ENCODE measurements at places on chromosomes 5 and 9.

GRCh38 chr9:4509590-4509984, 19.3 kb downstream of the SLC1A1 start:
- DNase-seq: no peak

- no peak for DNase-seq
Observed at GRCh38 chr5:21238786-21239185, 1250.8 kb upstream of the CDH18 start.

DNA sequence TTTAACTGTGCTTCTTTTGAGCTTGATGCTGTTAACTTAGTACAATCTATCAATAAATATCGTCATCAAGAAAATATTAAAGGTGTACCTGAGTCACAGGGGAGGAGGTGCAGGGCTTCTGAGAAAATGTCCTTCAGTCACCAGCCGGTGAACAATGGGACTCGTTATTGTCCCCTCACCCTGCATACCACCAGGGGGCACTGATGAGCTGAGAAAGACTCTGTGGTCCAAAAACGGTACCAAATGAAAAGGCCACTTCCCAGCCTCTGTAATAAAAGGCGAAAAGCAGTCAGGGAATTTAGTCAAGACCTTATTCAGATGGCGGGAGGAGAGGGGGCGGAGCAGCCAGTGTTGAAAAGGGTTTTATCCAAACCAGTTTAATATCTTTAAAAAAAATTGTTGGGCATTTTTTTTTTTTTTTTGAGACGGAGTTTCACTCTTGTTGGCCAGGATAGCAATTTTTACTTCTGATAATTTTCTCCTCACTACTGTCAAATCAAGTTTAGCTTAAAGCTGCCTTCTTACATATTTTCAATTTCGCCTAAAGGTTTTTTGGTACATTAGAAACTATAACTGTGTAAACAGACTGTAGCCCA, 271.9 kb upstream of the ADAMTS16 start:
- DNase-seq: peak; percentile 44

- DNase-seq: no peak
Observed at GRCh38 chr9:107049046-107049802, 186.3 kb downstream of the ZNF462 start.

DNA sequence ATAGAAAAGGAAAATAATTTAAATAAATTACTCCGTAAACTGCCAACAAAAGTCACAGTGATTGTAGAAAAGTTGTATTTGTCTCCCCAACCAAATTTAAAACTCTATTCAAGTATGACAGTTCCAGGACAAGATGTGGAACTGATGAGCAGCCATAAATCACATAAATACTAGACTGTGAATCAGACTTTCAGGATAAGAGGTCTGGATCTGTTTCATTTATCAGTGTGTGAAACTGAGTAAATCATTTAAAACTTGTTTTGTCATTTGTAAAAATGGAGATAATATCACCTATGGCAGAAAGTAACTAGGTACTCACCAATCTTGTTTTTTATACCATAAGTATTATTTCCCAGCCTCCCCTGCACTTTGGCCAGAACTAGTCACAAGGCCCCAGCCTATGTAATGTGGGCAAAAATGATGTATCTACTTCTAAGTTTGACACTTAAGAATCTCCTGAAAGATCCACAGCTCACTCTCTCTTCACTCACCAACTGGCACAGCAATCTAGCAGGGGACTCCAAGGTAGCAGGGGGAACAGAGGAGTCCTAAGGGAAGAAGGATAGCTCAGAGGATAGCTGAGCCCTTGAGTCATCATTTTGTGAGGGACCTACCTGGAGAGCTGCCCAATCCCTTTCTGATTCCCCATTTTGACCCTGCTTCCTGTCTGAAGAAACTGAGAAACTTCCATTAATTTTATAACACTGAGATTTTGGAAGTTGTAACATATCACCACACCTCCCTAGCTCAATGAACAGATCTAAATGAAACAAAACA, 31.6 kb downstream of the TMEM161B start:
- DNase-seq: no peak

DNA sequence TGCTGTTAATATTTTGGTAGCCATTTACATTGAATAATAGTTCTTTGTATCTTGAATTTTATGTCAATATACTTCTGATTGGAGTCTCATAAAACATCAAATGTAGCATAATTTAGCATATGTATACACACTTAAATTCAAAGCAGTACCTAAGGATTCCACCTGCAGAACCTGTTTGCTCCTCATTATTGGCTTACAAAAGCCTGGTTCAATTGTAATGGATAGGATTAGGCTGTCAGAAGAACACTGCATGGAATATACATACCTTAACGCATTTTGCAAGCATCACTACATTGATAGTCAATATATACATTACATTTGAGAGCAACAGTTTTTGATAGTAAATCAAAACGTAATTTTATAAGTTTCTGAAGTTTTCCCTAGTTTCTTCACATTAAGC, 711.3 kb upstream of the COX7C start:
- no peak for DNase-seq

GRCh38 chr9:129324808-129325502, 146.9 kb upstream of the IER5L start:
- DNase-seq: no peak

- no peak for DNase-seq
Observed at GRCh38 chr5:144698484-144698883, 527.8 kb downstream of the KCTD16 start.

DNA sequence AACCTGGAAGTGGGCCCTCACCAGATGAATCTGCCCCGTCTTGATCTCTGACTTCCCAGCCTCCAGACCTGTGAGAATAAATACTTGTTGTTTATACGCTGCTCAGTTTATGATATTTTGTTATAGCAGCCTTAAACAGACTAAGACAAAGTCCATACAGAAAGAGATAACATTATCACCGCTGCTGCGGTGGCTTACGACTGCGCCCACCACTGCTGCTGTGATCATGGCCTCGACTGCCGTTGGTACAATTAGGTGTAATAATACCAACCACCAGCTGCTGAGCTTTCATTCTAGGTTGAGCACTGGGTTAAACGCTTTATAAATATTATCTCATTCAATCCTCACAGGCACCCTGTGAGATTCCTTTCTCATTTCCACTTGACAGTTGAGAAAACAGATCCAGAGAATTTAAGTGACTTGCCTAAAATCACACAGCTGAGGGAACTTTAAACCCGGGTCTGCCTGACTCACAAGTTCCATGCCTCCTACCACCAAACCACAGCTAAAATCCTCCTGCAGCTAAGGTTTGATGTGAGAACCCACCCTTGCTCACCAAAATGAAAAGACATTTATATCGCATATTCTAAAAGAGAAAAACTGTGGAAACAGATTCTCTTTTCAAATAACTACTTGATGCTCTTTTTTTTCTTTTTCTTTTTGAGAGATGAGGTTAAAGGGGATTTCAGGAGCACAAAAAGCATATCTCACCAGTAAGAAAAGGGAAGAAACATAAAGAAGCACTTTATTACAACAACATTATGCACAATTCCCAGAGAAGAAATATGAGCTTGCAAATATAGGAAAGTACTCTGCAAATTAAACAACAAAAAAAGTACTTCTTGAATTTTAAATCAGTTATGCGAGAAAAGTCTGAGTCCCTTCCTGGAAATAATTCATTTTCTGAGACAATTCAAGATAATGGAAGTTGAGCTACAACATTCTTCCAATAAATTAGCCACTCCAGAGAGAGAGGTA, 23.9 kb downstream of the GOLM1 start:
- DNase-seq: no peak

GRCh38 chr5:180866985-180867384, 5.9 kb upstream of the ZFP62 start:
- DNase-seq: no peak

DNA sequence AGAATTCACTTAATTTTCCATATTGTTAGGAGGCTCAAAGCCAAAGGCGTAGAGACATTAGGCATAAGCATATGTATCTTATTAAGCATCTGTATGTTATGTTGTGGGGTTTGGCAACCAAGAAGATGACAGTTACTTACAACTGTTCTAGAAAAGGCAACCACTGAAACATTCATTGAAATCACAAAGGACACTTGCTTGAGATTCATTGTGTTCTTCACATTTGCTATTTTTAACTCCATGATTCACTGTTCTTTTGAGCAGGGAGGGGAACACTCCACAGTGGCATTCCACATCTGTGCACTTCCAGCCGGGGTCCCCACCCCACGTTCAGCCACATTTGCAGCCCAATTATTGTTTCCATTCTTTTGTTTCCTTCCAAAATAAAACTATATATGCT, 107.1 kb downstream of the PALM2AKAP2 start:
- no peak for DNase-seq

GRCh38 chr9:121888438-121888775, 204.7 kb downstream of the TTLL11 start:
- no peak for DNase-seq

GRCh38 chr9:35552376-35552775, 52.7 kb upstream of the TESK1 start:
- no peak for DNase-seq

- DNase-seq: no peak
Observed at GRCh38 chr9:16367605-16368231, 502.8 kb downstream of the BNC2 start.

DNA sequence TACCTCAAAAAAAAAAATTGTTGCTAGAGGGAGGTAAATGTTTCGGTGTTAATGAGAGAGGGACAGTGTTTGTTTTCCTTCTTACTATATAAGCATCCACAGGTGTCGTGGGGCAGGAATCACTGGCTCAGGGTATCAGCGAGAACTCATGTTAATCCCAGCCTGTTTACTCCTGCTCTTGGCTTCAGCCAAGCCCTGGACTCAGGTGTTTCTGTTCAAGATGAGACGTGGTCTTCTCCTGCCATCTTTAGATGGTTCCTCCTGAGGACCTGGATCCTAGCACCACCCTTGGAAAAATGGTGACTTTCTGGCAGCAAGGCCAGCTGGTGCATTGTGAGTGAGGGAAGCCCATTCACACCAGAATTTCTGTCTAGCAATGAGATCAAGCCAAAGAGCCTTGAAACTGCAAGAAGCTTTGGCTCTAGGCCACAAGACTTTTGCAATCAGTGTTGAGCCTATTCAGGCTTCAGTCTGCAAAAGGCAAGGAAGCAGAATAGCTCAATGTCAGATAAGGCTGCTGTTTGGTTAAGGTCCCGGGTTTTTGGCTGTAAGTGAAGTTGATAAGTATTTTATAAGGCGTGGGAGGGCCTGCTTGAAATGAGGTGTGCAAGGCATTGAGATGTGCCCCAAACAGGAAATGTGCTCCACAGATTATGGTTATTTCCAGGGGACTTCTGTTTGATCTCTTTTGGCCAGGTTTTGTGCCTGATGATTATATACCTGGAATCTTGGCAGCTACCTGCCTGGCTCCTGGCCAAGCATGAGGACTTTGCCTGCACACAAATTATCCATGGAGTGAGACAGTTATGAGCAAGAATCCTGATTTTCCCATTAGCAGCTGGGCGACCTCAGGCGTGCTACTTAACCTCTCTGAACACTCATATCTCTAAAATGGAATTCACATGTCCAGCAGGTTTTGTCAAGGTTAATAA, 99.8 kb downstream of the TENT4A start:
- no peak for DNase-seq

GRCh38 chr5:87195104-87195591, 72.5 kb upstream of the RASA1 start:
- DNase-seq: peak; percentile 89

DNA sequence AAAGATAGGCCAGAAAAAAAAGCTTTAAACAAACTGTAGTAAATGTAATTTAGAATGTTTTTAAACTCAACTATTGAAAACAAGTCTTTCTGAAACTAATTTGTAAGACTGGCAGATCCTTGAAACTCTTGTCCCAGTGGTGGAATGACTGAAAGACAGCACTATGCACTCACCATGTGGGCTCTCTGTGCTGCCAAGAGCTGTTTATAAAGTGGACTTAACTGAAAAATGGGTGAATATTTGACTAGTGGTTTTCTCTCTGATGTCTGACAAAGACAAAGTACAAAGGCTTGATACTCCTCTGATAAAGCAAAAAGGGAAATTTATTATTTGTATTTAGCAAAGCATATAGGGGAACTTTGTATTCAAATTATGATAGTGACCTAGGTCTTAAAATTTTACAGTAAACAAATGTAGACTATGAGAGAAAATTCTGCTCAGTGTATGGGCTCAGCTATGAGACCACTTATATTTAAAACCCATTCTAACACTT, 635.4 kb downstream of the NR2F1-AS1 start:
- no peak for DNase-seq

DNA sequence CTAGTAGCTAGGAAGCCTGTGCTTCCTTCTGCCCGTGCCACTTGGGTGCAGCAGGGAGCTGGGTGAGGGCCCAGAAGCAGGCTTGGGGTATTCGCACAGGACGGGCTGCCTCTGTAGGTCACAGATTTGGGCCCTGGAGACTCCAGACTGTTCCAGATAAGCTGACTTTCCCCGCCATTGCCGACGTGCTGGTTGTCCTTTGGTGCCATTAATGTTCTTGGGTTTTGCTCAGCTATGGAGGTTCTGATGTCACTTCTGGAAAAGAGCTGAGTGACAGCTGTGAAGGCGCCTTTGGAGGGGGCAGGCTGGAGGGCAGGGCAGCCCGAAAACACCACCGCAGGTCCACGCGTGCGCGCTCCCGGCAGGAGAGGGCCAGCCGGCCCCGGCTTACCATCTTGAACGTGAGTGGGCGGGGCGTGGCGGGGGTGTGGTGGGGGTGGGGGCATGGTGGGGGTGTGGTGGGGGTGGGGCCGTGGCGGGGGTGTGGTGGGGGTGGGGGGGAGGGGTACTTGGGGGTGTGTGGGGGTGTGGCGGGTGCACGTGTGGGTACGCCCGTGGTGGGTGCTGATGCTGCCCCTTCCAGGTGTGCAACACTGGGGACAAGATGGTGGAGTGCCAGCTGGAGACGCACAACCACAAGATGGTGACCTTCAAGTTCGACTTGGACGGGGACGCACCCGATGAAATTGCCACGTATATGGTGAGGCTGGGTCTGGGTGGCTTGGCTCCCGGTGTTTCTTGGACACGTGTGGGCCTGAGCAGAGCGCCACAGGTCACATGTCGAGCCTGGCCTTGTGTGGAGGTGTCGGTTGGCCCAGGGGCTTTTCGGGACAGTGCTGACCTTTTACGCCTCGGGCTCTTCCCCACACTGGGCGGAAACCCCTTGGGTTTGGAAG, 79.6 kb downstream of the WNK2 start:
- no peak for DNase-seq

DNA sequence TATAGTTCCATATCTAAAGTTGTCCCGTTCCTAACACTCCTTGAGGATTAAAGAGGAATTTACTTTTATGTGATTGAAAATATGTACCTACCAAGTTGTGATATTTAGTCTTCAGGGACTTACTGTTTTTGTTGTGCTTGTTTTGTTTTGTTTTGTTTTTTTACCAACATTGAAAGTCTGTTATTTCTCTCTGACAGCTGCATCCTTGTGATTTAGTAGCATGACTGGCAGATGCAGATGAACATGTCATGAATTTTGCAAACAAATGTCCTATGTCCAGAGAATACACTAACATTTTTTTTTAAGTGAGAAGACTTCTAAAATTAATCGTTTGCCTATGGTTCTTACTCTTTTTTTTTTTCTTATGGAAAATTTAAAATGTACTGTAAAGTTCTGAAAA, 85.4 kb downstream of the MAN2A1 start:
- DNase-seq: no peak

GRCh38 chr5:64273276-64273675, 107.6 kb downstream of the RNF180 start:
- no peak for DNase-seq

DNA sequence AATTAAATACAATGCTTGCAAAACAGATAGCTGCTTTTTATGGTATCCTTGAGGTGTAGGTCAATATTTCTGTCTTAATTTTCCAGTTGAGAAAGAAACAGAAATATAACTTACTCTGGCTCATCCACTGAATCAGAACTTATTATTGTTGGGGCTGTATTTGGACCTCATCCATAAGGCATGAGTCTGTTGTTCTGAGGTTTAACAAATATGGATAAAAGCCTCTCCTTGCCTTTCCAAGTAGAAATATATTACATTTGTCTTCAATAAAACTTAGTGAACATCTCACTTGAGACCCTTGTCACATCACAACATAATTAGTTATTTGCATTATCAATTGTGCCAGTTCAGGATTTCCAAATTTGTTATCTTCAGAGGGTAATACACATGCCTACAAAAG, 525.8 kb downstream of the AGTPBP1 start:
- DNase-seq: no peak

Measured in inflammatory macrophage (primary cell).